Caudate nucleus (tissue), 63 donors: ENCODE measurements at places on chromosomes 12 and 14.

DNA sequence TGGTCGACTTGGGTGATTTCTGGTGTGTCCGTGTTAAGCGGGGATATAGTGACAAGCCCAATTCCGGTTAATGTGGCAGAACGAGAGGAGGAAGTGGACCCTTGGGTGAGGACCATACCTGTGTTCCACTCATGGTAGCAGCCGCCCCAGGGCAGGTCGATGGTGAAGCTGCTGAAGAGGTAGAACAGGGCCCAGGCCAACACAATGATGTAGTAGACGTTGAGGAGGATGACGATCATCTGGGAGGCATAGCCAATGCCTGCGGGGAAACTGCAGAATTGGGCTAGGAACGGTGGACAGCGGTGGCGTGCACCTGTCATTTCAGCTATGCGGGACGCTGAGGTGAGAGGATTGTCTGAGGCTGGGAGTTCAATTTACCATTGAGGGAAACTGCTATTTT, 20.1 kb downstream of the SLC6A13 start:
- no peak for DNase-seq

DNA sequence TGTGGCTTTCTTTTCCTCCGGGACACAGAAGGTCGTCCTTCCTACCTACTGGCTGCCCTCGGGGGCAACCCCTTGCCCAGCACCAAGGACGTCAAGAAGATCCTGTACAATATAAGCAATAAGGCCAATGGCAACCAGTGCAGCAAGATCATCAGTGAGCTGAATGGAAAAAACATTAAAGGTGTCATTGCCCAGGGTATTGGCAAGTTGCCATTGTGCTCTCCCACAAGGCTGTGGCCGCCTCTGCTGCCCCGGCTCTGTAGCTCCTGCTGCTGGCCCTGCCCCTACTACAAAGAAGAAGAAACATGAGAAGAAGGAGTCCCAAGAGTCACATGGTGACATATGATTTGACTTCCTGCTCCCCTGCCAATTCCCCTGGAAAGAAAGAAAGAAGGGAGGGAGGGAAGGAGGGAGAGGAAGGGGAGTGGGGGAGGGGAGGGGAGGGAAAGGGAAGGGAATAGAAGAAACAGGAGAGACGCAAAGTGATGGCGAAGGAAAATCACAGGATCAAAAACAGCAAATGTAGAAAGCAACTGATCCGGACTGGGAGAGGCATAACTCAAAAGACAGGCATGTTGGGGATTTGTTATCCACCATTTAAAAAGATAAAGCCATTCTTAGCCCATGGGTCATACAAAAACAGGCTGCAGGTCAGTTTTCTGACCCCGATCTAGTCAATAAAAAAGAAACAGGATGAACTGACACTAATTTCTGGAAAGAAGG, 61.3 kb upstream of the RESF1 start:
- DNase-seq: no peak

DNA sequence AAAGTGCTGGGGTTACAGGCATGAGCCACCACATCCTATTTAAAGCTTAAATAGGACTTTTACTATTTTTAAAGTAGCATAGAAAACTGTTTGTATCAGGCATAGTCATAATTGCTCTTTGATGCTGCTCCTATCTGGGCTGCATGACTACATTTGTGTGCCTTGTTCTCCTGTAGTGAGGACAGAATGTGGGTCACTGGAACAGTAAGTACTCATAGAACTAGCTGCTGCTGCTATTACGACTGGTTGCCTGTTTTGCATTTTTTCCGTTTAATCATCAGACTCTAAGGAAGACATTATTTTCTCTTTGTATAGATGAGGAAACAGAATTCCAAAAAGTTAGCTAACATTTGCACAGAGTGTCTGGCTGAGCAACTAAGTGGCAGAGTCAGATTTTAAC, 42.8 kb downstream of the ZC3H14 start:
- no peak for DNase-seq

DNA sequence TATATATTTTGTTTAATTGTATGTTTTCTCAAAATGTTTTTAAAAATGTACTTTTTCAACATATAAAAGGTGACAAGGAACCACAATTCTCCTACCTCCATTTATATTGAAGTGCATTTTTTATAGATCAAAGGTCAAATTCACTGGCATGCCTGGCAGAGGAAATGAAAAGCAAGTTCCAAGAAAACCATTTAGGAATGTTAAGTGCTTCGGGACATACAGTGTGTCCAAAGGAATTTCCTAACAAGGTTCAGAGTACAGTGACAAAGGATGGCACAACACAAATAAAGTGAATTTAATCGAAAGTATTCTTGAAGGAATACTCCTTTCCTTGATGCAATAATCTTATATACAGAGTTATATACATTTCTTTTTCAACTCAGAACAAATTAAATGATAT, 242.3 kb downstream of the CCER1 start:
- DNase-seq: no peak

DNA sequence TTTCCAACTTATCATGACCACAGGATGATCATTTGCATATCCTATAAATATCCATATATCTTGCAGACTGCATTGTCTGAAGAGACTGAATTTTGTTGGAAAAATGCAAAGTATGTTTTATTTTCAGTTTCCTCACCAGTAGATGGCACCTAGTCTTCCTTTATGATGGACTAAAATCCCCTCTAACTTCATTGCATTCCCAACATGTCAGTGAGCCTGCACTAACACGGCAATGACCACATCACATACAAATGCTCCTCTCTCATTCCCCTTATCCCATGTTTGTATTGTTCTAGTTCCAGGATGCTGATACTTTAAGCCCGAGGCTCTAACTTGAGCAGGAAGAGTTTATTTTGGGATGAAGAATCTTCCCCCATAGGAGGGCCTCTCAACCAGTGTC, 24.7 kb upstream of the MYBPC1 start:
- no peak for DNase-seq

- no peak for DNase-seq
Observed at GRCh38 chr12:104295954-104296353, 7.6 kb upstream of the EID3 start.

GRCh38 chr14:67941456-67942018, 122.0 kb downstream of the RAD51B start:
- no peak for DNase-seq

DNA sequence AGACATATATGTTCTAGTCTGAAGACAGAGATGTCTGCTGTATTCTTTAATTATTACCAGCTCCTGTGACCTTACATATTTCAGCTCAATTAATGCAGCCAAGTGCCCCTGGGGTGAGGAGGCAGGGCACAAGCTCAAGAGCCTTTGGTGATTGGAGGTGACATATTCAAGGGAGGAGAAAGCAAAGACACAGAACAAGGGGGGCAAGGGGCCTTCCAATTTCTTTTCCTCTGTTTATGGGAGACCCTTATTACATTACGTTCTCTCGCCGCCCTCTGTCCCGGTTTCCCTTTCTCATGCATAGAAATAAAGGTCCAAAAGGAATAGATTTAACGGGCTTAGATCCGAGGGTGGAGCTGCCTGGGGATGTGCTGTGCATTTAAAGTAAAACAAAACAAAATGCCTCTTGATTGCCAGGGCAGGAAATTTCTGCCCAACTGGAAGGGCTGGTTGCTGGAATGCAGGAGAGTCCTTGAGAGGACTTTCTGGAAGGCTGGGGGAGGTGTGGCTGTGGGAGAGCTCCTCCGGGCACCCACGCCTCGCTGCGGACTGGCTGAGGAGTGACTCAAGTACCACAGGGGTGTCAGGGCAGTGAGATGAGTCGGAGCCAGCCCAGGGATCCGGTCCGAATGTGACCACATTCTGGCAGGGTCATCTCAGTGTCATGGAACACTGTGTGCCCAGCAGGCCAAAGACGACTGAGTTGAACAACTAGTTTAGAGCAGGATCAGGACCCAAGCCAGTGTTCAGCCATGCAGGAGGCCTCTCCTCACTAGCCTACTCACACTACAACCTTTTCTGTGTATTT, 32.1 kb upstream of the GSG1 start:
- peak; percentile 34 for DNase-seq

- DNase-seq: no peak
Observed at GRCh38 chr12:106645465-106646330, 62.9 kb downstream of the RFX4 start.

- no peak for DNase-seq
Observed at GRCh38 chr12:85759091-85759490, 77.1 kb downstream of the RASSF9 start.

- no peak for DNase-seq
Observed at GRCh38 chr12:84601483-84601882, 311.1 kb downstream of the SLC6A15 start.

GRCh38 chr12:82966001-82966559, 279.4 kb downstream of the TMTC2 start:
- DNase-seq: no peak

- DNase-seq: no peak
Observed at GRCh38 chr12:123070267-123071081, 80.4 kb downstream of the PITPNM2 start.

- no peak for DNase-seq
Observed at GRCh38 chr14:101707068-101707842, 54.3 kb upstream of the PPP2R5C start.

- DNase-seq: no peak
Observed at GRCh38 chr12:31658471-31659086, 909 bp upstream of the ETFBKMT start.

DNA sequence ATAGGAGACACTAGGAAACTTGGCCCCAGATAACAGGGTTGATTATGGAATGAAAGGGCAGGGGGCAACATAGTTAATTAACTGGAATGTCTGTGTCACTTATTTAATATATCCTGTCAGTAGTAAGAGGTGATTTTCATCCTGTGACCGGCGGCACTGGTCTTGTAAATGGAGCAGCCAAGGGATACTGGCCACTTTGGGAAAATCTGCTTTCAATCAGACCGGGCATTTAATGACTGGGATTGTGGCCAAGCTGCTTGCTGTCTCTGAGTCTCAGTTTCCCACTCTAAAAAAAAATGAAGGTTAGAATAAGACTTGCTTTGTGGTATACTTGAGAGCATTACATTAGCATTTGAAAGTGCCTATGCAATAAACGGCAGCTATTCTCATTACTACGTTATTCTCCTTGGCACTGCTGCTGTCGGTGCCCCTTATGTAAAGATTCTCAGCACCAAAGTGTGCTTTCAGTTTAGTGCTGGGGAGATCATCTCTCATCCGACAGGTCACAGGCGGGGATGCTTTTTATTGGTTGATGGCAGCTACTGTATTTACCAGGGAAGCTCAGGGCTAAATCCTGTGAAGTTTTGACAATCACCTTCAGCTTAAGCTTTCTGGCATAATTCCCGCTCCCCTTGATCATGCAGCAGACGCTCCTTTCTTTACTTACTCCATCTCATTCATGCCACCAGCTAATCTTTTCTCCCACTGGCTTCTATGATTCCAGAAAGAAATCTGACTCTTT, 162.1 kb downstream of the ESRRB start:
- DNase-seq: no peak

GRCh38 chr12:11762723-11763326, 113.4 kb downstream of the ETV6 start:
- no peak for DNase-seq

GRCh38 chr14:76780058-76780345, 18.7 kb downstream of the VASH1 start:
- DNase-seq: no peak

- no peak for DNase-seq
Observed at GRCh38 chr12:26451763-26452162, 256.4 kb downstream of the SSPN start.

DNA sequence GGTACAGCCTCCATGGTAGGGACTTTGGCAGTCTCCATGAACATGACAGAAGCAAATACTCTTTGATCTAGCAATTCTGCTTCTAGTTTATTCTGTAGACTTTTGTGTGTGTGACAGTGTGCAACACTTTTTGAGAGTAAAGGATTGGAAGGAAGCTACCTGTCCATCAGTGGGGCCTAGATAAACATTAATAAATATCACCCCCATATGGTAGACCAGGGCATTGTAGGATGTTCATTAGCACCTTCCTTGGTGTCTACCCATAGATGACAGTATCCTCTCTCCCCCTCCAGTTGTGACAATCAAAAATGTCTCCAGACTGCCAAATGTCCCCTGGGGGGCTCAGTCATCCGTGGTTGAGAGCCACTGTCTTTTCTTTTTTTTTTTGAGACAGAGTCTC, 10.8 kb downstream of the SNRNP35 start:
- DNase-seq: no peak

DNA sequence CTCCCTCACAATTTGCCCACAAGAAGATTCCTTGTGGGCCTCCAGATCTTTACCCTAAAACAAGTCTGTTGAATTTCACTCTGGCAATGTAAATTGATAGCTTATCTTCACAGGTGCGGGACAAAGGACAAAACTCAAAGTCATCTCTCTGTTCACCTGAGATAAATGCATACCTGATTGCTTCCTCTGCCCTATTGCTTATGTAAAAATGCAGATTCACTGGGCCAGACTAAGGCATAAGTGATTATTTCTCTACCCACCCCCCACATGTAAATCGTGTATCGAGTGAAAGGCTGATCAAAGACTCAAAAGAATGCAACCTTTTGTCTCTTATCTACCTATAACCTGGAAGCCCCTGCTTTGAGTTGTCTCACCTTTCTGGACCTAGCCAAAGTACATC, 316.8 kb downstream of the SSPN start:
- no peak for DNase-seq

DNA sequence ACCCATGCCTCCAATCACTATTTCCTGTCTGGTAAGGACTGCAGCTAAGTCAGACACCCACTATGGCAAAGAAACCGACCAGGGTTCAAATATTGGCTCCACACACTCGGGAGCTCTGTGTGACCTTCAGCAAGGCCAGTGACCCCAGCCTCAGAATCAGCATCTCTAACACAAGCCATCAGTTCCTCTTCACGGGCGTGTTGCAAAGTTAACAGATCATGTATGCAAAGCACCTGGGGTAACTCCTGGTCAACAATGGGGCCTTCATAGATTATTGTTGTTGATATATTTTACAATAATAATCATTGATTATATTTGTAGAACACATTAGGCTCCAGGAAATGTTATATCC, 6.2 kb upstream of the FAM222A start:
- no peak for DNase-seq

DNA sequence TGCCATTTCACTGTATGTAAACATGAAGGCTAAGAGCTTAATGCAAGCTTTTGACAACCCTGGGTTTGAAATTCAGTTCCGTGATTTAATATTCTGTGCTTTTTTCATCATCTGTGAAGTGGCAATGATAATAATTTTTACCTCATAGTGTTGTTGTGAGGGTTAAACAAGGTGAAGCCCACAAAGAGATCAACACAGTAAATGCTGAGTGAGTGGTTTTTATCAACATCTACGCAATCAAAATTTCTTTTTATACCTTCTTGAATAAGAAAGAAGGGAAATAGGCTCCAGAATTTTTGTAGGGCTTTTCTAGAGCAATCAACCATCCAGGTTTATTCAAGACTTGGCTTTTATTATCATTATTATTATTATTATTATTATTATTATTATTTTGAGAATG, 490.8 kb downstream of the SOX5 start:
- no peak for DNase-seq

DNA sequence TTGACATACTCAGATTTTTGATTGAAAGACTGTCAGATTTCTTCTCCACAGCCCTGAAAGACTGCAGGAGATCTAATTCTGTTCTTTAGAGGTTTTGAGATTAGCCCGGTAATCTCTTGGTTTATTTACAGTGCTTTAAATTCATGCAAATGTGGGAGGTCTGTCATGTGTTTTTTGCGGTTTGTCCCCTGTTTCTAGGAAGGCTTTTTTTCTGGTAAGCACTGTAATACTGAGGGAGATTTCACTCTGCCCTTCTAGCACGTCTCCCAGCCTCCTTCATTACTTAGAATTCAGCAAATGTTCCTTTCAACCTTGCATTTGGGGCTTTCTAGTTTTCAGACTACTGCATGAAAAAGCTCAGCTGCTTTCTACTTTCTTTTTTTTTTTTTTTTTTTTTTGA, 31.1 kb downstream of the GPHN start:
- no peak for DNase-seq
